ENCODE measurements at places on chromosomes 12 and 14. TPM values are rescaled to one million over a fixed set of nuclear protein-coding genes. Genes with fewer than 3 reads are reported as not detected.

GRCh38 chr14:93084866-93085857 lies 30.6 kb downstream of the ITPK1 start:
- no peak for DNase-seq

Gene RNASE7
- total RNA-seq: not detected

DNA sequence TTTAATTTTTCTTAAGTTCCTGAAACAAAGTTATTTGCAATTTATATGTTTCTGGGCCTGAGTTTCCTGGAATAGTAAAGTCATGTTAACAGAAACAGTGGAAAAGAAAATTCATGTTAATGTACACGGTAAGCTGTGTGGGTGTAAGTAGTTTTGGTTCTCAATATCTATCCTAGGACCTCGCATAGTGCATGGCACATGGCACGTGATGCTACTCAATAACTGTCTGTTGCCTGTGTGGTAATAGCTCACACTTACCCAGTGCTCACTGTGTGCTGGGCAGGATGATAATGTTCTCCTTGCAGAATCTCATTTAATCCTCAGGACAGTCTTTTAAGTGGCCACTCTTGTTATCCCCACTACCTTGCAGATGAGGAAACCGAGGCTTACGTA lies 100.7 kb downstream of the DUSP16 start:
- no peak for DNase-seq

GRCh38 chr12:69151254-69151764 lies 88.1 kb upstream of the CPSF6 start:
- DNase-seq: no peak

DNA sequence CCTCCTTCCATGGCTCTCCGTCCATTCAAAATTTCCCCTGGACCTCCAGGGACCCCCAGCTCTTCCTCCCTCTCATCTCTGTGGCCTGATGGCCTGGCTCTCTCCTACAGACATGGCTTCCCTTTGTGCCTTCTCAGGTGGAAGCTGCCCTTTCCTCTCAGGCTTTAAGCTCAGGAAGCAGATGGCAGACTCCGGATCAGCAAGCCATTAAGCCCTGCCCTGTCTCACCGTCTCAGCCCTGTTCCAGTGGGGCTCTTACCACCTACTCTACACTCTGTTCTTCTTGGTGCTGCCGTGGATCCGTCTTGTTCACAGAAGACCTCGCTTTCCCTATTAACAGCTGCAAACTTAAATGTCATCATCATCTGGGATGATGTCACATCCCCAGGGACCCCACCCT lies 33.1 kb downstream of the NPC2 start:
- no peak for DNase-seq

- no peak for DNase-seq
These were observed 87.0 kb downstream of the SEC23A start for GRCh38 chr14:39015964-39016577.

DNA sequence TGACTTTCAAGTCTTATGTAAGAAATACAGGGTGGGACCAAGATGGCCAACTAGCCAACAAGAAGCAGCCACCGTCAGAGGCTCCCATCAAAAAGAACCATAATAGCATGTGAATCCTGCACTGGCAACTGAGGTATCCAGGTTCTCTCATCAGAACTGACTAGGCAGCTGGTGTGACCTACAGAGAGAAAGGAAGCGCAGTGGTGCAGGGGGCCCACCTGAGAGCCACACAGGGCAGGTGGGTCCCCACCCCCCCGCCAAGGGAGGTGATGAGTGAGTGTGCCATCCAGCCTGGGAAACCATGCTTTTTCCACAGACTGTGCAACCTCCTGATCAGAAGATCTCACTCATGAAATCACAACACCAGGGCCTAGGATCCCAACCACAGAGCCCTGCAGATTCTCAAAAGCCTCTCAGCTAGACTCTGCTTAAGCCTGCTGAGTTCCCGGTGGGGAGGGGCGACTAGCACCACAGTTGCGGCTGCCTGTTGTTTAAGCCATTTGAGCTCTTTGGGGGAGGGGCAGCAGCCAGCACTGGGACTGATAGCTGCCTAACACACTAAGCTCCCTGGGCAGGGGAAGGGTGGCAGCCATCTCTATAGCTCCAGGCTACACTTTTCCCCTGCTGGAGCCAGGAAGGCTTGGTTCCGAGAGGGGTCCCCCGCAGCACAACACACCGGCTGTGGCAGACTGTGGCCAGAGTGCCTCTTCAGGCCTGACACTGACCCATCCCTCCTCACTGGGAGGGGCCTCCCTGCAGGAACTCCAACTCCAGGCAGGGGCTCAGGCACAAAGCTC lies 75.3 kb downstream of the GARIN6 start:
- DNase-seq: no peak

DNA sequence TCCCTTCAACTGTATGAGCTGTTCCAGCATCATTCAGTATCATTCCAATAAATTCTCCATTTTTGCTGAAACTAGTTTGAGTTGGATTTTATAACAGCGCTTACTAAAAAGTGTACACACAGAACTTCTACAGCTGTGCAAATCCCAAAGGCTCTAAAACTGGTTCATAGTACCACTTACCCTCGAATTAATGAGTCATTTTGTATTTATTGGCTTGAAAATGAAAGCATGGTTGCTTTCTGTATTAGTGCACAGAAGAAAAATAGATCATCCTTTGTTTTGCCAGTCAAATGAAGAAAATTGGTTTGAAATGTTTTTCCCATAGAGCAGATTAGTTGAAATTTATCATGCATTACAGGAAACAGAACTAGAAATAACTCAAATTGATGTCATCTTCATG lies 268.3 kb upstream of the CPNE8 start:
- no peak for DNase-seq

DNA sequence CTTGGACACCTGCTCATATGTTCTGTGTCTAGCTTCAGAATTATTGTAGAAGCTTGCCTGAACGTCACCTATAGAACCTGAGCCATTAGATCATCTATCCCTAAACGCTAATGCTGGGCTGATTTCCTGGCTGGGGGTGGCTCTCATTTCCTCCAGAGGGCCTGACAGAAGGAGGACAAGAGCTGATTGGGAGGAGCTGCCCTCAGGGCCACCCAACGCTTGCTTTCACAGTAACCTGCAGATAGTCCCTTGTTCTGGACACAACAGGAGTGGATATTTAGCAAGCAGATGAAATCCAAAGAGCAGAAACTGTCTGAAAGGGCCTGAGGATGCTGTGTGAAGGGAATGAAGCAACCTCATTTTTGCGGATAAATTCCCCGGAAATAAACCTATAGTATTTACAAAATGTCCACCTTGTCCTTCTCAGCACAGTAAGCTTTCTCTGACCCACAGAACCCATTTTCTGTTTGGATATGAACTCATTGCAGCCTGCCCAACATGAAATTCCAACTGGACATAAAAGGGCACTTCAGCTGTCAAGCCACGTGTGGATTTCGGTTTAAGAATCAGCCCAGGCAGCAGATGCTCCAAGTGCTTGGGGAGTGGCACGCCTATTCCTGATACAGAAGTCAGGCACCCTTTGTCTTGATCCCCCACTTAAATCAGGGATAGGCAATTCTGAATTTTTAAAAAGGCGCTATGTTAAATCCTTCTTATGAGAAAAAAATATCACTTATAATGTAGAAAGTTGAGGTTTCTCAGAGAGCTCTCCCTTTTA lies 32.8 kb upstream of the TUBA1C start:
- no peak for DNase-seq

Gene PGF
- total RNA-seq: not detected

DNA sequence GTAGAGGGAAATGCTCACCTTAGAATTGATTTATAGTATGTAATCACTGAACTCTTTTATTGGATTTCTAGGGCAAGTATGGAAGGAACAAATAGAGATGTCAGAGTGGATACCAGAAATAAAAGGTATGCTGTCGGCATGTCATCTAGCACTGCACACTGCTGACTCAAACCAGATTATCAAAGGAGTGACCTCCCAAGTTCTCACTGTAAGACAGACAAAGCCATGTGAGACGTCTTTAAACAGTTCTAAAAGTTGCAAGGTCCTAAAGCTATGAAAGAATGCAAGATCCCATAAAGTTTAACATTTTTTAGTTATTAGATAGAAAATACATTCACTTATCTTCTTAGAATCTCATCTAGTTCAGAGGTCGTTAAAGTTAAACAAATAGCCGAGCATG lies 70.0 kb upstream of the CPM start:
- no peak for DNase-seq

DNA sequence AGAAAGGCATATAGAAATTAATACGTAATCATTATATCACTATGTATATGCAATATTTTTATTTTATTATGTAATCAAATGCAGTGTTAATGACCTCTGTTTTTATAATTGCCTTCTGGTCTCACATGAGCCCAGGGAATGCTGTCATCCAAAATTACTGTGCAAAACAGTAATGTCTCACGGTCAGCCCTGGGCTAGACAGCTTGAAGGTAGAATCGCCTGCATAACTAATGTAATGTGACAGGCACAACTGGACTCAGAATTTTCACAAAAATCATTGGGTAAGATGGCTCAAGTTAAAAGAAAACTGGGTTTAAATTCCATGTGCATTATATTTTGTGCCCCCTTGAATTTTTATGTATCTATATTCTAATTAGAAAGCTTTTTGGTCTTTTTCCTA lies 293.3 kb downstream of the PPFIA2 start:
- DNase-seq: no peak

GRCh38 chr12:103085541-103085940 lies 128.1 kb downstream of the ASCL1 start:
- DNase-seq: no peak

DNA sequence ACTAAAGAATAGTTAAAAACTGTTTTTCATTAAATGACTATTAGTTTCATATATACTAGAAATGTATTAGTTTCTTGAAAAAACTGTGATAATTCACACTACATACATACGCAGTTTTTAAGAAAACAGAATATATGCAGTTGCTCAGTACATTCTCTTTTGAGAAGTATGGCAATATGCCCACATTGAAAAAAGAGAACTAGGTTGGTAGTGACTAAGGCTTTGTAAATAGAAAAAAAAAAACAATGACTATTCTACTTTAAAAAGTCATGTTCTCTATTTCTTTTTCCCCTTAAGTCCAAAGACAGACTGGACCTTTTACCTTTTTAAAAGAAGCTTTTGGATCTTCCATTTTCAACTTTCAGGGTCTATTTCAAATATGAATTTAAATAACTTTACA lies 25.0 kb downstream of the SNX6 start:
- DNase-seq: no peak

GRCh38 chr12:57355734-57356133 lies 75.1 kb downstream of the R3HDM2 start:
- no peak for DNase-seq

DNA sequence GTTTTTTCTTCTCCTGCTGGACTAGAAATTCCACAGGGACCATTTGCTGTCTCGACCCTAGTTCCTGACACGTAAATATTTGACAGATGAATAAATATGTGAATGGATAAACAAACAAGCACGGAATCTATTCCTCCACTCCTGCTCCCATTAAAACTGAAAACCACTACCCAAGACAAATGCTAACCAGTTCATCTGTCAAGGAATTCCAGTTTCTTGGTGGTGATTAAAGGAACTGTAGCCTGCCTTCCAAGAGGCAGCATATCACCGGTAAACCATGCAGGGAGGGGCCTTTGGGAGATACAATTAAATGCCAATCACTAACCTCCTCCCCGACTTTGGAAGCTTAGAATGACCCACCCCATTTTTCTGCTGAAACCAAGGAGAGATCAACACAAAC lies 95.4 kb downstream of the TTC7B start:
- DNase-seq: no peak

GRCh38 chr14:80754696-80755095 lies 186.8 kb downstream of the CEP128 start:
- DNase-seq: no peak

- DNase-seq: no peak
These were observed 32.1 kb downstream of the XRCC3 start for GRCh38 chr14:103683139-103683538.

DNA sequence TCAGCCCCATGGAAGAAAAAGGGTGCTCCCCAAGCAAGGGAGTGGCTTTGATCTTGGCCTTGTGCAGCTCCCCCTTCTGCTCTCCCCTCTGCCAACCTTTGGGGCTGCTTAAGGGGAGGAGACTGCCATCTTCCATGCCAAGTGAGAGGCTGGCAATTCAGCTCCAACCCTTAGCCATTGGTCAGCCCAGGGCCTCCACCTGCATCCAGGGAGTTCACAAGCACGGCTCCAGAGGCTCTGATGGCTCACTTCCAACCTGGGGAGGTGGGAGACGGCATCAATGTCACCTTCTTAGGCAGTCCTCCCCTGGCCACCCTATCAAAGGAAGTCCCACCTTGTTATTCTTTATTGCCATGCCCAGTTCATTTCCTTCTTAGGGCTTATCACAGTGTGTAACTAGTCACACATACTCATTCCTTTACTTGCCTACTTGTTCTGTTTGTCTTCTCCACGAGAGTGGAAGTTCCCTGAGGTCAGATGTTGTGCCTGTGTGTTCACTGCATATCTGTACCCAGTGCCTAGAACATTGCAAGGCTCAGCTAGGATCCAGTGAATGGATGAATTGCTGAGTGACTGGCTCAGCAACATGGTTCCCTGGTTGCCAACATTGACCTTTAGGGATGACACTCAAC lies 5.0 kb downstream of the HDAC7 start:
- DNase-seq: no peak

DNA sequence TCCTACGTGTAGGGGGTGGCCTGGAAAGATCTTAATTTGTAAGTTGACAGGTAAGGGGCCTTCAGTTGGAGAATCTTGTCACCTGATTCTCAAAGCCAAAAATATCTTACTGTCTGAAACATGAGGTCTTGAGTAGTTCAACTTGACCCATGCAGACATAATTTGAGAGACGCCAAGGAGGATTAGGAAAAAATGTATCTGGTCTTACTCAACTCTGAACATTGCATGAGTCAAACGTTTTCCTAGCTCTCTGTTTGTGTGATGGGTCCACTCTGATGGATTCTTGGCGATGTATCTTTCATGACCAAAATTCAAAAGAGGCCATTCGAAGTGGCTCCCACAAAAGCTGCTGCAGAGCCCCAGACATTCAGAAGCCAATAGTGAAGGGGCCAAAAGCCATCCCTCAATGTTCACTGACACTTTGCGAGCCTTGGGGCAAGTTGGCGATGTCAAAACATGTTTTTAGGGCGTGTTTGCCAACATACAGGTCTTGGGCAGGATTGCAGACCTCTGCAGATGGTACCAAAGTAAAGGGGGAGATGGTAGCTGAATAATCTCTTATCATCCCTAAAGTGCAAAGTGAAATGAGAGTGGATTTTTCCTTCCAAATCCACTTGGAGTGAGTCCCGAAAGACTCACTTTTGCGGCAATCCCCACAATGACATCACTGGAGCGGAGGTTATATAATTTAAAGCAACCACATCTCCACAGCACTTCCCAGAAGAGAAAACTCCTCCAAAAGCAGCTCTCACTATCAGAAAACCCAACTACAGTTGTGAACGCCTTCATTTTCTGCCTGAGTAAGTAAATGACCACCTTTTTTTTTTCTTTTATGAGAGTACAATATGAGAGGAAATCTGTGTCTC lies at the start of gene BDKRB1:
TSS of gene BDKRB1 (plus strand) at position 710 of the 866 bp plus-strand sequence. CDS start 7,473 bp downstream, outside the sequence.
- peak; percentile 34 for DNase-seq
